Stimulated activated CD4-positive, alpha-beta T cell treated with anti-CD3 and anti-CD28 coated beads, Interleukin-2, amount 100 ng/mL, for 4 hours (primary cell): ENCODE measurements at places on chromosomes 2 and 18.

DNA sequence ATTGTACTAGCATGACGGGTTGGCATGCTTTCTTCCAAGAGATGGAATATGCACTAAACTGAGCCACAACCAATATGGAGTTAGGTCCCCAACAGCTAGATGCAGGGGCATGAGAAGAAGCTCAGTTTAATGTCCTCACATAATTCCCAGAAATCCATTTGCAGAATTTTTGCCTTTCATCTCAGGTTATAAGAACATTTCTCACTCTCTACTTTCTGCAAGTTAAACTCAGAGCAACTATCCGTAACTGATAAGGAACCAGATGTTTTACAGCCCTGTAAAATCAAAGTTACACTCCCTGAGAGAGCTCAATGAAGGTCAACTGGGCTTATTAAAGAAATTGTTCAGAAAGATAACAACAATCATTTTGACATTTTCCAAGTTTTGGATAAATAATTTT, 30.7 kb downstream of the COPS8 start:
- DNase-seq = no peak

DNA sequence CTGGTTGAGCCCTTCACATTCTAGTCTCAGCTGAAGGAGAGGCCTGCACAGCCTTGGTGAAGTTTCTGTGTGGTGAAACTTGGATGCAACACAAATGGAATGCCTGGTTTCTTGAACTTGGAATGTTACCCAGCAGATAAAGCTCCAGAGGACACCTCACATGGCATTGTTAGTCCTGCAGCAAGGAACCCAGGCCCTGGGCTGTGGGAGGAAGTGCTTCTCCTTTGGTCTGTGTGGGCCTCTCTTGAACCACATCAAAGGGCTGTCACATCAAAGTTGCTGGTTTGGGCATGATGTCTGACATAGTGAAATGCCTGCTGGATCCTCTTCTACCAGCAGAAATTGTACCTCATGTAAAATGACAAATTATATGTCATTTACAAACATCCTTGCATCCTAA, 198.5 kb downstream of the FHOD3 start:
- DNase-seq = no peak

DNA sequence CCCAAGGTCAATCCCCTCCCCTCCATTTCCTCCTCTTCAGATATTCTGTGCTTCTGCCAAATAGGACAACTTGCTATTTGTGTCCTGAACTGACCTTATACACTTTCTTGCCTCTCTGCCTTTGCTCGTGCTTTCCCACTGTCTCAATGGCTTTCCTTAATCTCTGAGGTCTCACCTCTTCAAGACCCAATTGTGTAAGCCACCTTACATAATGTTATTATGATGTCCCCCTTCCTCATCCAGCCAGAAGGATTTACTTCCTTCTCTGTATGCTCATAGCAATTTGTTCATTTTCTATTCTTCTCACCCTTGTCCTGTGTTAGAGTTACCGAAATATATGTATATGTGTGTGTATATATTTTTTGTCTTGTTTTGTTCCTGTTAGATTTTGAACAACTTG, 26.9 kb upstream of the DARS1 start:
- no peak for DNase-seq

DNA sequence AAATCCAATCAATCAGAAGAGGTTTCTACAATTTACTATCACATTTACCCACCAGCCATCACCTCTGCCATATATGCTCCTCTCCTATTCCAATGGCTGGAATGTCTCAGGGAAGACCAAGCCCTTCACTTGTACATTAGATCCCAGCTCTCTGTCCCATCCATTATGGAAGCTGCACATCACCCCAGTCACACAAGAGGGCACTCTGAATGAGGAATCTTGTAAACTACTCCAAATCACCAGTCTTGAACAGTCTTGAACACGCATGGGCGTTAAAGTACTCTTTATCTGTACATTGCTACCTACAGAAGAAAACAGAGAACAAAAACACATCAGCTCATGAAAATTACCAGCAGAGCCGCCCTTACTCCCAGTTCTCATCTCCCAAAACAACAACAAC, 38.7 kb downstream of the ZC3H8 start:
- DNase-seq = no peak

- DNase-seq = no peak
These were observed 684.7 kb downstream of the EPHA4 start for GRCh38 chr2:220887271-220887870.

DNA sequence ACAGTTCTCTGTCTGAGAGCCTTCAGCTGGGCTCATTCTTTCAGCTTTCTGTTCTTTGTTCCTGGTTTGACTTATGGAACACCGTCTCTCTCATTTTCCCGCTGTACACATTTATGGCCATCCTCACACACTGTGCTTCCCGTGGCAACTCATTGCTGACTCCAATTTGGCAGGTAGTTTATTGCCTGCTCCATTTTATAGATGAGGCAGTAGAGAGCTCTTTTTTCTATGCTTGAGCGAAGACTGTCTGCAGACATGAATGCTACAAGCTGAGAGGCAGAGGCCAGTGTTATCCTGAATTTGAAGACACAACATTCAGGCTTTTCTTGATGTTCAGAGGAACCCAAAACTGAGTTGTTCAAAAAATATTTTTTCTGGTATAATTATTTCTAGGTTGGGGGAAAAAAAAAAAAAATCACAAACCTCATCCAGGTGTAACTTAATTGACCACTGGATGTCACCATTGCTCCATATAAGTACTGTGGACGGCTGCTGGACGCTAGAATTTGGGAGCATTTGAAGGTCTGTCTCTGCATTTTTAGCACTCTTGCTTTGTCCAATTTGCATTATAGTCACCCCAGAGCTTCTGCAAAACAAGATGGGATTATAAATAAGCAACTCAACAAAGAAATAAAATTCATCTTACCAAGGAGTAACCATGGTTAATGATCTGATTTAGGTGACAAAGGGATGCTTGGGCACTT, 83.5 kb downstream of the HRH4 start:
- DNase-seq = no peak

- no peak for DNase-seq
These were observed 138.9 kb downstream of the HDAC4 start for GRCh38 chr2:239261796-239262483.

- DNase-seq = no peak
These were observed 263.5 kb upstream of the SIX2 start for GRCh38 chr2:45272549-45273265.

DNA sequence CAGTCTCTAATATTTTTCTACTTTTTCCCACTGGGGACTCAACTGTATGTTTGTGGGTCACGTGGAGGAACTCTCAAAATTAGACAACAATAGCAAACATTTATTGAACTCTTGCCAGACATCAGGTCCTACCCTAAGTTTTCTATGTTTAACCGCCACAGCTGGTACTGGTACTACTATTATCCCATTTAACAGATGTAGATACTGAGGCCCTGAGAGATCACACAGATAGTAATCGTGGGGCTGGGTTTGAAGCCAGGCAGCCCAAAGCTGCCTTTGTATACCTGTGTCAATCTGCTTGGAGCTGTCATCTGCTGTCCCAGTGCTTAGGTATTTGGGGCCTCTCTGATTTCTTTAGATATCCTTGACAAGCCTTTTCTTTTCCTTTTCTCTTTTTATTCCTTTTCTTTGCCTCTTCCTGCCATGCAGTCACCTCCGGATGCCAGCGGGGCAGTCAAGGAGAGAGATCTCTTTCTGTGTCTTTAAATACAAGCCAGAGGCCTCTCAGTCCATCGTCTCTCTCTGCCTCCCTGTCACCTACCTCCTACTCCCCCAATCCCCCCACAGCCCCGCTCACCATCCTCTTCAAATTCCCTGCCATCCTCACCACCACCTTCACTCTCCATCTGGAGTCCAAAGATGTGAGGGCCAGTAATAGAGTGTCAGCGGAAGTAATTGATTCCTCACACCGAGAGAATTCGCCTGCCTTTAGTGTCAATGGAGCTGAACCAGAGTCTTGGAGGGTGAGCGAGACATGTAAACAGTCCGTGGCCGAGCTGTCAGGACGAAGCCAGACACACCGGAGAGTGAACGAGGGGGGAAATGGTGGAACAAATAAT, 23.4 kb downstream of the NRP2 start:
- no peak for DNase-seq

GRCh38 chr18:3923750-3924149, 473.8 kb downstream of the TGIF1 start:
- no peak for DNase-seq

DNA sequence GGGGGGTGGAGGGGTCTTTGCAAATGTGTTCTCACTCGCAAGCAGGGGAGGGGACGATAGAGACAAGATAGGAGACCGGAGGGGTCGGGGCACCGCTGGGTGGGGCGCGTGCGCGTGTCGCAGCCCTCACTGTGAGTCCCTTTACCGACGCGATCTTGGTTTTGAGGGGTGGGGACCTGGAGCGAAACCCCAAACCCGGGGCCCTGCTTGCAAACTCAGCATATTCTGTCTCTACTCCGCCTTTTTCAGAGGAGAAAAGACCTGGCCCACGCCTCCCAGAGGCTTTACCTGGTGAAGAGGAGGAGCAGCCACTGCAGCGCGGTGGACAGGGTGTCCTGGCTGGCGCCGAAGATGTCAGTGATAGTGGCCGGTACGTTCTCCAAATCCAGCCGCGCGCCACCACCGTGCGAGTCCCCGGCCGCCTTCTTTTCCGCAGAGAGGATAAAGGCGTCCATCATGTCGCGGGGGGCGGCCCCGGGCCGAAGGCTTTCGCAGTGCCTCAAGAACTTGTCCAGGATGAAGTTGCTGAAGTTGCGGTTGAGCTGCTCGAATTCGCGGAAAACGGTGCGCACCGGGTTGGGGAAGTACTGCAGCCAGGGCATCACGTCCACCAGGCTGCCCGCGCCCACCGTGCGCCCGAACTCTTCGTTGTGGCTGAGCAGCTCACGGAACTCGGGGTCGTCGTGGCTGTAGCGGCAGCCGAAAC, 1.7 kb downstream of the CYP1B1 start:
- no peak for DNase-seq

GRCh38 chr2:38178556-38179419, 102.8 kb upstream of the CYP1B1 start:
- no peak for DNase-seq

DNA sequence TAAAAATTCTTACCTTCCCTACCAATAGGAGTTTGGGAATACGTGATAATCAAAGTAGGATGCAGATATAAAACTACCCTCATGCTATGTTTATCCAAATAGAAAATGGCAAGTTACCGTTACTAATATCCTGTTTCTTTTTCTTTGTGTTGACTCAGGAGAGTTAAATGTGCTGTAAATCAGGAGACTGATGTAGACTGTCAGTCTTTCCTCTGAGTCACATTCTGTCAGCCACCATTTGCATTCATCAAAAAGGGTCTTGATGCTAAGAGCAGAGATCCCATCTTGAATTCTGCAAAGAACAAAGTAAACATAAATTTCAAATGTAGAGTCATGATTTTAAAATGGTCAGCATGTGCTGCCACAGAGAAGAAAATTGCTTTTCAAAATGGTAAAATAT, 712.8 kb downstream of the SOCS6 start:
- DNase-seq = no peak

- DNase-seq = no peak
These were observed 1.5 kb upstream of the RRM2 start for GRCh38 chr2:10120877-10121574.

DNA sequence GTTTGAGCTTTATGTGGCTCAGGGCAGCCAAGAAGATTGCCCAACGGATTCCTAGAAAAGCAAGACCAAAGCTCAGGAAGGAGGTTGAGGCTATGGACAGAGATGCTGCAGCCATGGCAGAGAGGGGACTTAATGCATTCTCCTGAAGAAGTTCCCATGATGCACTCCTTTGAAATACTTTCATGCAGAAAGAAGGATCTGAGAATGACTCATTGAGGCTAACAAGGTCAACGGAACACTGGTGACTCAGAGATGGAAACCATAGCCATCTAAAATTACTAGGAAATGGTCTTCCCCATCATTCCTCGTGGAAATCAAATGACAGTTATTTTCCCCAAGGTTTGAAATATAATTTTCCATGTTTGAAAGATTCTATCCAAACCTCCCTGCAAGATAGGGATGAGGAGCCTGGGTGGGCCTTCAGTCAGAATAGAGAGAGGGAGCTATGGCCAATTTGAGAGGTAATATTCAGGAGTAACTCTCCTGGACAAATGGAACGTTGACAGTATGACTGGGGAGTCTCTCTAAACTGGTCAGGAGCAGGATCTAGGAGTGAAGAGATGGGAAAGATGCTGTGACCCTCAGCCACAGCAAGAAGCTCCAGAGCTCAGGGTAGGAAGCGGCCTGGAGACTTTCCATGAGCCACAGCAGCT, 63.0 kb downstream of the REEP1 start:
- no peak for DNase-seq

DNA sequence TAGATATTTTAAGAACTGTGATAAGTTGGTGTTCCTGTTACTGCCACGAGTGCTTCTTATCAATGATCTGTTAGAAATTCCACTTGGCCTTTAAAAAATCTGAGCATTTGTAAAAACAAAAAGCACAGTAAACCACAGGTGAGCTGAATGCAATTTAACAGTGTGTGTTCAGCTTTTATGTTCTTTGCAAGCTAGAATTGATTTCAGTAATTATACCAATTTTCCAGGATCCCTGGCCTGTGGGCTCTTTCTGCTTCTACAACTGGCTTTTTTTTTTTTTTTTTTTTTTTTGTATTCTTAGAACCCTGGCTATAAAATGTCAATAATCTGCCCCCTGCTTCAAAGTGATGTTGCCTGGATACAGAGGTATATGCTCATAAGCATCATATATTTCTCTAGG, 548.5 kb upstream of the SLC8A1 start:
- no peak for DNase-seq

DNA sequence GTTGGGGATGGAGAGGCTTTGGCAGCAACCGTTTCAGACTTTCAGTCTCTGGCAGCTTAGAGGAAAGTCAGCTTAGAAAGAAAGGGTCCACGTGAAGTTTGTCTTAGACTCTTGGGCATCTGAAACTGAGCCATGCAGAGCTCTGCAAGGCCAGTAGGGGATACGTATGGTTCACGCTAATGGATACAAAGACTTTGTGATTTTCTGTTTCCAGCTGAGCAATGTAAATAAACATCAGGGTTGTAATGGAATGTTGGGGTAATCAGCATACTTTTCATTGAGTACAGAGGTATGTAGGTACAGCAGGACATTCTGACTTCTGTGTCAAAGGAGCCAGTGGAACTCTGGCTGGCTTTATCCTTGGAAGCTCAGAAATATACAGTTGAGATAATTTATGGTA, 31.0 kb downstream of the RALB start:
- DNase-seq = no peak

GRCh38 chr2:30293303-30293921, 62.1 kb downstream of the LBH start:
- no peak for DNase-seq

DNA sequence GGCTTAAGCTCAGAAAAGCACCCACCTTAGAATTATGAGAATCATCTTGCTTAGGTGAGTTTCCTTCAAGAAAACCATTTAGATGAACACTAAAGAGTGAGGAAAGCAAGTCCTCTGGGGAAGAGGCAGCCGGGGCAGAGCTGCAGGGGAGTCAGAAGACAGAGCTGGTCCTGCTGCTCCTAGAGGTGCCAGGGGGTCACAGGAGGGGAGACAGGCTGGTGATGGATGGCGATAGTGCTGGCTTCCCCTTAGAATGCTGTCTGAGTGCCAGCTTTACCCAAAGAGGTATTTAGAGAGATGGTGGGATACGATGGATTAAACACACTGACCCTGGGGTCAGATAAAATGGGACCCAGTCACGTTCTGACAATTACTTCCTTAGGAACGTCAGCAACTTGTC, 269.4 kb downstream of the TDRD15 start:
- DNase-seq = no peak
